Stimulated activated CD4-positive, alpha-beta T cell treated with anti-CD3 and anti-CD28 coated beads, Interleukin-1b, Interleukin-23, amount 100 ng/mL, for 1 hour (primary cell): ENCODE measurements at places on chromosomes 6 and 20.
A peak's percentile ranks its signal among the peaks of the same experiment; 100 is the strongest.

- DNase-seq = no peak
These were observed 48.3 kb upstream of the TRAF3IP2 start for GRCh38 chr6:111653979-111654378.

GRCh38 chr6:36805096-36805797 is 34.0 kb downstream of the CPNE5 start:
- no peak for DNase-seq

GRCh38 chr6:151675746-151676459 is 131.6 kb upstream of the ESR1 start:
- no peak for DNase-seq

GRCh38 chr6:27422651-27423332 is 34.2 kb downstream of the ZNF391 start:
- no peak for DNase-seq

DNA sequence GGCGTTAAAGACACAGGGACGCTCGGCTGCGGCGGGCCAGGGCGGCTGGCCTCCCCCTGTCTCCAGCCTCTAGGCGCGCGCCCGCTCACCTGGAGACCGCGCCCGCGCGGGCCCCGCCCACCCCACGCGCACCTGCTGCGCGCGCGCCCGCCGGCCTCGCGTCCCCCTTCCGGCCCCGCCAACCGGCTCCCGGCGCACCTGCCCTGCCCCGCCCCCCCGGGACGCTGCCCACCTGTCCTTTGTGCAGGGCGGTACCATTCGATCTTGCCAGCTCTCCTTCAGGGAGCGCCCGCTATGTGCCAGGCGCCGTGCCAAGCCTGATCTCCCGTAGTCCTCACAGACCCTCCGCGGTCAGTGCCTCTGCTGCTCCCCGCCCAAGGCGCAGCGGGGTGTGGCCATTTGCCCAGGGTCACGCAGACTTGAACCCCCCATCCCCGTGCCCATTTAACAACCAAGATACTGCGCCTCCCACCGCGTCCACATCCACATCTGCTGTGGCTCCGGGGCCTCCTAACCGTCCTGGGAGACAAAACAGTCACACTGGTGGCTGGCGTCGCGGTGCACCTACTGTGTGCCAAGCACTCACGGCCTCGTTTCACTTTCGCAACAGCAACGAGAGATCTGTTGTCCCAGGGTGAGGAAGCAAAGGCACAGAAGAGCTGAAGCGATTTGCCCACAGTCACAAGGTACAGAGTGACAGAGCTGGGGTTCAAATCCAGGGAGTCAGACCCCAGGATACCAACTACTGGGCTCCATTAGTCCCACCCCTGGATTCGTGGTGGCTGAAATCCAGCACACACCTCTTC is 48.1 kb downstream of the NOL4L start:
- DNase-seq = no peak

- no peak for DNase-seq
These were observed 4.1 kb downstream of the MTRES1 start for GRCh38 chr6:107032051-107032450.

DNA sequence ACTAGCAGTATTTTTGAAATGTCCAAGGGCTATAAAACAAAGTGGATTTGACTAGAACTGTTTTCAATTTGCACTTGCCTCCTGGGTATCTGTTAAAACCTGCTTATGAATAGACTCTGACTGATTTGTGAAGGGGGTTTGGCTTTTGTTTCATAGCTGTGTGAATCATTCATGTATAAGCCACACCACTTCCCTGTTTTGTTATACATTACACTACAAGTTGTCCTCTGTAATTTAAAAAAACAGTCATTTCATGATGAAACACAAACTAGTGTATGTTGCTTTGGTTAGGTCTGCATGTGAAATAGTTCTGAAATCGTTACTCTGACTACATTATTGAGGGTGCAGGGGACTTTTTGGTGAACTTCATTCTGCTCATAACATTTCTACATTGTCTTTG is 121.7 kb downstream of the NKAIN2 start:
- no peak for DNase-seq

- no peak for DNase-seq
These were observed 296.8 kb downstream of the CLIC5 start for GRCh38 chr6:45718871-45719270.

- no peak for DNase-seq
These were observed 6.4 kb downstream of the CNKSR3 start for GRCh38 chr6:154504102-154504501.

- DNase-seq = no peak
These were observed 98.1 kb downstream of the ZNF217 start for GRCh38 chr20:53495398-53496092.

GRCh38 chr6:44925100-44925739 is 402.9 kb upstream of the RUNX2 start:
- peak; percentile 3 for DNase-seq

- no peak for DNase-seq
These were observed 15.3 kb downstream of the RSPO4 start for GRCh38 chr20:986733-987355.

DNA sequence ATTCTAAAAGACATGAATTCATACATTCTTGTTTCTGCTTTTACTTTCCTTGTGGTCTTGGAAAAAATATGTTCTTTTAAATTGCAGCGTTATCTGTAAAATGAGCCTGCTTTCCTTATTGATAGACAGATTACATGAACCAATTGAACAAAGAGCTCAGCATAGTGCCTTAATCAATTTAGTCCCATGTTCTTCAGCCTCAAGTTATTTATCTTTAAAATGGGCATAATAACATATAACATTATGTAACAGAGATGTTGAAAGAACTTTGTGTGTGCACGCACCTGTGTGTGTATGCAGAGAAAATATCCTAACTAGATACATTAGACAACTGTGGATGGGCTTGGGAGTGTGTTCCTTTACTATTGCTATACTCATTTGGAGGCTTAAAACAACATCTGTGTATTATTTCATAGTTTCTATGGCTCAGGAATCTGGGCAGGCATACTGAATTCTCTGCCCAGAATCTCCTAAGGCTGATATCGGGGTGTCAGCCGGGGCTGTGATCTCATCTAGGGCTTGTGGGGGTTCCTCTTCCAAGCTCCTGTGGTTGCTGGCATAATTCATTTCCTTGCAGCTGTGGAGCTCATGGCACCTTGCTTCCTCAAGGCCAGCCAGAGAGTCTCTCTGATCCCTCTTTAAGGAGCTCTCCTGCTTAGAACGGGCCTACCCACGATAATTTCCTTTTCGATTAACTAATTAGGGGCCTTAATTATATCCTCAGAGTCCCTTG is 194.1 kb downstream of the ARID1B start:
- no peak for DNase-seq

- DNase-seq = no peak
These were observed at the start of gene CST9L for GRCh38 chr20:23568320-23568970. TSS of gene CST9L (minus strand) at chr20:23568484. CDS start at chr20:23568450, 34 bp downstream.

GRCh38 chr6:122772724-122773415 is 6.6 kb upstream of the FABP7 start:
- DNase-seq = no peak

DNA sequence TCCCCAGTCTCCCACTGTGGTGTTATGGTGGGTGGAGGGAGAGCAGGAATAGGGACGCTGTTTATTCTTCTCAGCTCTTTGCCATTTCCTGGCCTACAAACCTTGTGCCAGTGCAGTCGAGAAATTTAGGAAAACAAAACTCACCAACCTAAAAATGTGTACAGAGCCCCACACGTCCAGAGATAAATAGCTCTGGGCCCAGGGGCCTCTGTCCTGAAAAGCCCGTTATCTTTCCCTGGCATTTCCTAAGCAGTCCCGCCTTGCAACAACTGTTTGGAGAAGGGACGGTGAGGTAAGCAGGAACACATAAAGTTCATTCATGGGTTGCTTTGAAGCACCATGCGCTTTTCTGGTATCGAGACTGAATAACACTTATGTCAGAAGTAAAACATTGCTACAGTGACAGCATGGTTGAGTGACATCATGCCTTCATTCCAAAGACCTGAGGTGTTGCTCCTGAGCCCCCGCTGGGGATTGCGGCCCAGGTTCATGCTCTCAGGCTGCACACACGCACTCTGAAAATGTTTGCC is 80.1 kb upstream of the NXT1 start:
- DNase-seq = no peak

DNA sequence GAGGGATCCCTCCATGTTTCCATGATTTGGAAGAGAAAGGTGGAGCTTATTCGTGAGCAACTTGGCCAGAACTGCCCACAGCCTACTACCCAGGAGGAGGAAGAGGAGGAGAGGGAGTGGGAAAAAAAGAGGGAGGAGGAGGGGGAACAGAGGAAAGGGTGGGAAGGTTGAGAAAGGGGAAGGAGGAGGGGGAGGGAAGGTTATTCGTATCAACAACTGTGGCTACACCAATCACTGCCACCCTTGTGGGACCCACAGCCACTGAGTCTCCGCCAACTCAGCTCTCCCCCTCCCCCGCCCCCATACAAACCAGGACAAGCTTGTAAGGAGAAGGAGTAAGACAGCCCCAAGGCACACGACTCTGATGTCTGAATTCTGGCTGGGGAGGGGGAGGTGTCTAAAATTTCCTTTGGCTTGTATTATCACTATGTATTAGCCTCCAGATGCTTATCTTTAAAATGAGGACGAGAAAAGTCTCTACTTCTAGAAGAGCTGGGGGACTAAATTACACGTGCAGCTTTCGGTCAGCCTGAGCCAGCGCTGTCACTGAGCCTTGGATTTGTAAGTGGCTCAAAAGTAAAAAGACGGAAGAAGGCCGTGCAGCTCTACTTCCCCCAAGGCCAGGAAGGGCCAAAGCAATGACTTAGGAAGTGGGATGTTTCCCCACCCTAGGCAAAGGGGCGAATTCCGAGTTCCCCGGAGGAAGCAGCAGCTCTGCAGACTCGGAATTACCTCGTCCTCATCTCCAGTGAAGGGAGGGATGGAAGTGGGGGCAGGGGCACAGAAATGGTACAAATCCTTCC is 1.0 kb downstream of the FKBP1A start:
- DNase-seq = no peak

DNA sequence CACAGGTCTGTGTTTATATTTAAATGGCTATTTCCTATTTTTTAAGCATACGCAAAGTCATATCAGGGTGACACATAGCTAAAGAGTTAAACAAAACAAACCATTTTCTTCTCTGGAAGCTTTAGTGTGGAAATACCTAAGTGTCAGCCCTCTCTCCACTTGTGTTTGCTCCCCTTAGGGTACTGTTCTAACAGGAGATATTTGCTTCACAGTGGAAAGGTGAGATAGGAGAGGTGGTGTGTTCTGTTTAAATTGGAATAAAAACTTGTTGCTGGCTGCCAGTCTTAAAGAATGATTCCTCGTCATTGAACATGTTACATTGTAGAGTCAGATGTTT is 18.9 kb downstream of the PHACTR2 start:
- DNase-seq = no peak

DNA sequence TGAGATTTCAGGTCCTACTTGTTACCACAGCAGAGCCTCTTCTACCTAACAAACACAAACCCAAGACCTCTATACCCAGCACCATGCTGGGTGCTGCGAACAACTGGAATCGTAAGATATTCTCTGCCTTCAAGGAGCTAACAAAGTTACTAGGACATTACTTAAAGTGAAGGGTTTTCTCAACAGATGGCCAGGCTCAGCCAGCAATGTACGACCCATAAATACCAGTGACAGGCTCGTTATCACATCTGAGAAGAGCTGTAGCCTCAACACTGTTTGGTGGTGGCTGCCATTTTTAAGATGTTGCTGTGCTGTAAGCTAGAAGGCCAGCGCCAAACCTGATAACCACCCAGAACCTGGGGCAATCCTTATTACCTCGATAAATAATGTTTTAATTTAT is 406.5 kb downstream of the KIF16B start:
- no peak for DNase-seq

- DNase-seq = no peak
These were observed 128.7 kb upstream of the TSHZ2 start for GRCh38 chr20:52843425-52843824.

- no peak for DNase-seq
These were observed 30.3 kb upstream of the TMEM217 start for GRCh38 chr6:37288247-37288646.

- DNase-seq = no peak
These were observed 14.8 kb upstream of the ELOVL5 start for GRCh38 chr6:53363341-53364079.

DNA sequence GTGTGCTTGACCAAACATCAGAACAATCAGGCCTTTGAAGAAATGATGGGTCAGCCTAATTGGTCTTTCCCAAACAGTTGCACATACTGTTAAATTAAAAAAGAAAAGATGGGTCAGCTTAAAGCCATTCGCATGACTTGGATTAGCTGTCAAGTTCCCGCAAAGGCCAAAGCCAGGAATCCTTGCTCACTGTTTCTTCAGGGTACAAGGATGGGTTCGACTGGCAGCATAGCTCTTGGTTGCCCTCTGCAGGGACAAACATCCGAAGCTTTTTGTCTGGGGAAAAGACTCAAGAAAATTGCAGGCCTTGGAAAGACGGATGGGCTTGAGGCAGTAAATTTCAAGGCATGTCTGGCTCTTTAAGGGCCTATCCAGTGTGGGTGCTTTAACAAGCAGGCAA is 168.0 kb downstream of the HDGFL1 start:
- DNase-seq = no peak

- DNase-seq = no peak
These were observed 303.9 kb upstream of the SGK1 start for GRCh38 chr6:134621858-134622257.

DNA sequence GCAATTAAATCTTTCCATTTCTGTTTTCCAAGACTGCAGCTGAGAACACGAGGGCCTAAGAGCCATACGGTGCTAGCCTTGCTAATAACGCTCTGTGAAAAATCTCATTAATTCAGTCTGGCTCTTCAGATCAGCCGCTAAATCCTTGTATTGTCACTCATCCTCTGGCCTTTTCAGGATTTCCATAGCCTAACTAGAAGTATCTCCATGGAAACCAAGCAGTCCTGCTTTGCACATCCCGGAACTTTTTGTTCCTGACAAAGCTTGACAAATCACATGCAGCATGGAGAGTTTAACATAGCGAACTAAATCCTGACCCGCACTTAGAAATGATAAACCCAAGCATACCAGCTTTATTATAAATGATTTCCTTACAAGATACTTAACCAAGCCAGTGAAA is 383.7 kb downstream of the CD83 start:
- no peak for DNase-seq

DNA sequence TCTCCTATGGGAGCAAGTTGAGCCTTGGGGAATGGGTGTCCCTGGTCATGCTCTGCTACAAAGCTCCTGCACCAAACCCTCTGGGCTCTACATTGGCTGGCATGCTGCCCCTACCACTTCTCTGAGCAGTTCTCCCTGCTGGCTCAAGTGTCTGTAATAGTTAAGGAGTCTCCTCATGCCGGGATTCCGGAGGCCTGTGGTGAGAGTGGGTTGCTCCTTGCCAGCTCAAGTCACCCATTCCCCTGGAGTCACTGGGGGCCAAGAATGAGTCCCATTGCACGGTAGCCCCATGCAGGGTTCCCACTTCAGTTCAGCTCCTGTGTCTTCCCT is 173.9 kb downstream of the PRDM13 start:
- no peak for DNase-seq

- DNase-seq = no peak
These were observed 153.0 kb downstream of the CEBPB start for GRCh38 chr20:50343490-50344179.

- DNase-seq = no peak
These were observed 20.5 kb upstream of the TMEM181 start for GRCh38 chr6:158539413-158539812.

GRCh38 chr6:113994934-113995342 is 24.0 kb upstream of the HDAC2 start:
- no peak for DNase-seq

GRCh38 chr20:1449370-1449769 is 17.3 kb downstream of the NSFL1C start:
- no peak for DNase-seq

GRCh38 chr6:130252527-130253237 is 29.9 kb upstream of the SAMD3 start:
- no peak for DNase-seq
